Kidney capillary endothelial cell (primary cell): ENCODE measurements at places on chromosomes 12 and 14.

DNA sequence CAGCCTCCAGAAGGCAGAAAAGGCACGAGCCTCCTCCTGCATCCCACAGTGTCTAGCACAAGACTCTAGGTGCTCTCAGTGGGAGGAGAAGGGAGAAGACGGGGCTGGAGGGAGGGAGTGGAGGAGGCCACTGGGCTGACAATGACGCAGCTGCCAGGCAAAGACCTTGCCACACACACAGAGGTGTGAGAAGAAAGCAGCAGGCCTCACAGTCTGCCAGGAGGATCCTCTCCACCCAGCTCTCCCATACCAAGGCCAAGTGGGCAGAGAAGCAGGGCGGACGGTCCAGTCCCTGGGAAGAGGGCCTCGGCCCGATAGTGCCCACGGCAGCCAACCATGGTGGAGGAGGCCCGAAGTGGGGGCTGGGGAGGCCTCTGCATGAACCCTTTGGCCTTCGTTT, 78.9 kb downstream of the NCOR2 start:
- no peak for DNase-seq

DNA sequence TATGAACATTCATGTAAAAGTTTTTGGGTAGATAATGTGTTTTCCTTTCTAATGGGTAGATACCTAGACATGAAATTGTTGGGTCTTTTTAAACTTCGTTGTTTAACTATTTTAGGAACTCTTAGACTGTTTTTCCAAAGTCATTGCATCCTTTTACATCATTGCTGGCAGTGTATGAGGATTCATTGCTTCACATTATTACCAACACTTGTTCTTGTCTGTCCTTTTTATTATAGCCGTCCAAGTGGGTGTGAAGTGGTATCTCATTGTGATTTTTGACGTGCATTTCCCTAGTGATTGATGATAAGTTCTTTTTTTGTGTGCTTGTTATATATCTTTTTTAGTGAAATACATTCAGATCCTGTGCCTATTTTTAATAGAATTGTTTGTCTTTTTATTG, 39.4 kb downstream of the USP15 start:
- no peak for DNase-seq

GRCh38 chr12:1606021-1606622, 11.7 kb upstream of the FBXL14 start:
- peak; percentile 23 for DNase-seq

DNA sequence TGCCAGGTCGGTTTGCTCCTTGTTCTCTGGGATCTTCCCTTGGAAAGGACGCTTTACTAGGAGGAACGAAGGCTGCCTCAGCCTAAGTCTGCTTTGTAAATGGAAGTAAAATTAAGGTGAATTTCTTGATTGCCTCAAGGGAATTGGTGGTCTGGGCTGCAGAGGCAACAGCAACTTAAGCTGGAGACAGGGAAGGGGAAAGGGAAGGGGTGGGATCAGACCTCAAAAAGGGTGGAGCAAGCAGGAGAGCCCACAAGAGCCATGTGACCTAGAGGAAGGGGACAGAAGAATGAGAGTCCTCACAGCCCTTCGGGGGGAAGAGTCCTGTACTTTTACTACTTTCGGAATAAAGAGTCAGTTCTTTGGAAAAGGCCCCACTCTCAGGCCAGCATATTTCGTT, 147.9 kb downstream of the PPM1H start:
- no peak for DNase-seq

DNA sequence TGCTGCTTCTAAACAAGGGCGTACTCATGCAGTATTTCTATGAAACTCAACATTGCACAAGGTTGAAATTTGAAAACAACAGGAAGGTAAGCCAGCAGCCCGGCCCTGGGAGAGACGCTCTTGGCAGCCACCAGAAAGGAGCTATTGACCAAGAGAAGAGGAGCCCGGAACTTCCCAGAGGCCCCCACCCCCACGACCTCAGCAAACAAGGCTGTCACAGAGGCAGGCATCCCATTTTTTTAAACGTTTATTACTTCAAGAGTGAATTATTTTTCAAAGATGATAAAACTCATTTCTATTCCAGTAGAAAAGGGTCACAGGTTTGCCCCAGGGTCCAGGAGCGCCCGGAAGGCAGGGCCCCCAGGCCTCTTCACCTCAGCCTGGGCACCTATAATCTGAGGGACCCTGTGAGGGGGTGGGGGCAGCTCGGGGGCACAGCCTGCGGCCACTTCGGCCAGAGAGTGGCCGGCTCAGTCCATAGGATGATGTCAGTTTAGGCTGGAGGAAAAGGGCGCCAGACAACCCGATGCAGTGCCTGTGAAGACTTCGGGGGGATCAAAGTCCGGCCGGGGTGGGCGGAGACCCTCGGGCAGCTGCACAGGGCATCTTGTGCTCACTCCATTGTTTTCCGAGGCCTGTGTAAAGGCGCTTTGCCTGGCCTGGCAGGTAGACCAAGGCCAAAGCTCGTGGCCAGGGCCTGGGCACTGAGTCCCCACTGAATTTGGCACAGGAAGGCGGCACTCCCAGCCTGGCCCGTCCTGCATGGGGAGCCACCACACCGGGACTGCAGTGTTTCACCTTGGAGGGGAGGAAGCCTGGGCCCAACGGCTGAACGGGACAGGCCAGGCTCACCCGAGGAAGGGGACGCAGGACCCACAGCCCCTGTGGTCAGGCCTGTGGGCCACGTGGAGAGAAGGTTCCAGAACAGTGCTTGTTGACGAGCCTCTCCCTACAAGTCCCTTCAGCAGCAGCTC, 86.0 kb downstream of the SCARB1 start:
- DNase-seq: no peak

GRCh38 chr12:49335955-49336644, 888 bp downstream of the C1QL4 start:
- DNase-seq: no peak

DNA sequence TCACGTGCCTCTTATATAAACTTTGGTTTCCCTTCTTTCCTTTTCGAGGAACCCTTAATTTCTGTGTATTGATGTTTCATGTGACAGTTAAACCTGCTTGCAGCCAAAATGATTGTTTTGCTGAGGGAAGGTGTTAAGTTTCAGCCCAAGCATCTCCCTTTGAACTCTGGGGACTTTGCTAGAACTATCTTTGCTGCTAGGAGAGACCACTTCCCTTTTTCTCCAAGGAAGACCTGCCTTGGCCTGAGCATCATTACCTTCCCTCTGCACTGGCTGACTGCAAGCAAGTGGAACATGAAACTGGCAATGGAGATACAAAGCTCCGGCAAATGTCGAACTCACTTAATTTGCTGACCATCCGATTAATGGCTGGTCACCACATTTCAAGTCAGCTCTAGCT, 192.8 kb downstream of the GRIN2B start:
- no peak for DNase-seq

DNA sequence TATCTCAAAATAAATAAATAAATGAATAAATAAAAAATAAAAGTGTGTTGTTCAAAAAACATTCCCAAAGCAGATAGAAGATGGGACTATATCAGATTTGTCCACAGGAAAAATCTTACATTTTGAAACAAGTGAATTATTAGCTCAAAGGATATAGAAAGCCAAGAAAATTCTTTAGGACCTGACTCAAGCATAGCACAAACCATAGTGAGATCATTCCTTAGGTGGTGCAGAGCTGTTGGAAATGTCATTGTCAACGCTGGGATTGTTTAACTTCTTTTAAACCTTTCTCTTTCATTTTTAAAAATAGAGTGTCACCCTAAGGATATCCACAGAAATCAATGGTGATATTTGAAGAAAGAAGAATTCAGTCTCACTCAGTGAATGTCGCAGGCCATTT, 43.5 kb downstream of the DRAM1 start:
- no peak for DNase-seq

GRCh38 chr14:74474376-74474775, 18.7 kb downstream of the NPC2 start:
- DNase-seq: no peak

- no peak for DNase-seq
Observed at GRCh38 chr12:79406993-79407392, 283.8 kb downstream of the PAWR start.

DNA sequence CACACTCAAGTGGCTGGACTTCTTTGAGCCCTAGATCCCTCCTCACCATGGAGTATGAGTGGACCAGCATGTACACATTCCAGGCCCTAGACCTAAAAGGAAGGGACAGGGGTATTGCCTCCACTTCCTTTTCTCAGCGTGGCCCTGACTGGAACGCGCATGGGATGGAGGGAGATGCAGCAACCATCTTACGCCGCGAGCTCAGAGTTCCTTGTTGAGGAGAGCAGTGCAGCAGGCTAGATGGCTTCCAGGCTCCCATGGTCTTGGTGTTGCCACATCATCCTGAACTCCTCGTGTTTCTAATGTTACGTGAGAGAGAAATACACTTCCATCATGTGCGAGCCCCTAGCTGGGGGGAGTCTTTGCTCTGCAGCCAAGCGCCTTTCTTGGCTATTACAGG, 61.8 kb upstream of the DIO3 start:
- no peak for DNase-seq

DNA sequence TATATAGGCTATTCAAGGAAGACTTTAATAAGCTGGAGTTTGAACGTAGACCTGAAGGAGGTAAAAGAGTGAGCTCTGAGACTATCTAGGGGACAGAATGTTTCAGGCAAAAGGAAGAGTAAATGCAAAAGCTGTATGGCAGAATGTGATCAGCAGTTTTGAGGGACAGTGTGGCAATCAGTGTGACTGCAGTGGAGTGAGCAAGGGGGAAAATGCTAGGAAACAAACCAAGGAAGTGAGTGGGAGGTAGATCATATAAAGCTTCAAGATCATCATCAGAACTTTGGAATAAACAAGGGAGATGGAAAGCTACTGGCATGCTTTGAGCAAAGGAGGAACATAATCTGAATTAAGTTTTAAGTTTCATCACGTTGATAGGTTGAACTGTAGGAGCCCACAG, 67.5 kb upstream of the BTG1 start:
- no peak for DNase-seq

- peak; percentile 25 for DNase-seq
Observed at GRCh38 chr14:72451054-72451972, 442.6 kb downstream of the DPF3 start.

- no peak for DNase-seq
Observed at GRCh38 chr12:97752129-97752528, 289.5 kb downstream of the RMST start.

GRCh38 chr12:21561158-21561557, 35.1 kb downstream of the SPX start:
- DNase-seq: no peak

- no peak for DNase-seq
Observed at GRCh38 chr12:67367843-67368242, 98.7 kb downstream of the CAND1 start.

- DNase-seq: no peak
Observed at GRCh38 chr12:57143454-57143853, 4.0 kb downstream of the LRP1-AS start.

DNA sequence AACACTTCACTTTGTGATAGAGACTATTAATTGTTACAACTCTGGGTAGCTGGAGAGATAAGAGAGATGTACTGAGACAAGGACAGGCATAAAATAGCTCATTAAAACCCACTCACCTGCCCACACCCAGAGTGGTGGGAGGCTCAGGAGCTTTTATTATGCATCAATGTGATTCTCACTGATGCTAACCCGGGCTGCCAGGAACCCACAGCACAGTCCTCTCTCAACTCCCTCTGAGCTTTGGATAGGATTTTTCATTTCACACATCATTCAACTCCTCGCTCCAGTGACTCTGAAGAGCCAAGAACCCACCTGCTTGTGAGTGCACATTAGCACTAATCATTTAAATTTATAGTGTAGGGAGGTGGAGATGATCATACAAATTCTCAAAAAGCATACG, 827.9 kb downstream of the FLRT2 start:
- no peak for DNase-seq

DNA sequence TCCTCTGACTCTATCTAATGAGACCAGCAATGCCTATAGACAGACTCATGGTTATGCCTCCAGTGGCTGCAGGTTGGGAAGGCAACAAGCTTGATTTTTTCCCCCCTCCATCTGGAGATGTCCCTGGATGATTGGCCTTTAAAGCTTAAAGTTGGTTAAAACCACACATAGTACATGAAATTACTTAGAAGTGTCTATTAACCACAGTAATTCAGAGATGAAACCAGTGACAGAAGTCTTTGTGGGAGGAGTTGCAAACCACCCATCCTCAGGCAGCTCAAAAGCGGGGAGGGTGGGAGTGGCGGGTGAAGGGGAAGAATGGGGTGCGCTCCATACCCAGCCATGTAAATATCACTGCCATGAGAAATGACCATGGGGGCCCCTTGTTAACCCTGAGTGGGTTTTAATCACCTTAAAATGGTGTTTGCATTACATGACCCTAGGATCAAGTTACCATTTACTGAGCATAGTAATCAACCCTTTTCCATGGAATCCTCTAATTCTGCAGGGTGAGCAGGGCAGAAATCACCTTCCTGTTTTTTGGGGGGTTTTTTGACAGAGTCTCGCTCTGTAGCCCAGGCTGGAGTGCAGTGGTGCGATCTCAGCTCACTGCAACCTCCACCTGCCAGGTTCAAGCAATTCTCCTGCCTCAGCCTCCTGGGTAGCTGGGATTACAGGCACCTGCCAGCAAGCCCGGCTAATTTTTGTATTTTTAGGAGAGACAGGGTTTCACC, 133.5 kb downstream of the FOXN3 start:
- DNase-seq: no peak

DNA sequence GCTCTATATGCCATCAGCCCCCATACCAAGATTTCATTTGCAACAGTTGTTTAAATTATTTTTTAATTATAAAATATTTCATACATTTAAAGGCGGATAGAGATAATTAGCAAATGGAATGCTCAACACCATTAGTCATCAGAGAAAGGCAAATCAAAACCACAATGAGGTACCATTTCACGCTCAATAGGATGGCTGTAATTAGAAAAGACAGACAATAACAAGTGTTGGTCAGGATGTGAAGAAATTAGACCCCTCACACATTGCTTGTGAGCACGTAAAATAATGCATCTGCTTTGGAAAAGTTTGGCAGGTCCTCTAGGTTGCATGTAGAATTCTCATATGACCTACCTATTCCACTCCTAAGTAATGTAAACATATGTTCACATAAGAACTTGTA, 35.3 kb upstream of the EPS8 start:
- no peak for DNase-seq

DNA sequence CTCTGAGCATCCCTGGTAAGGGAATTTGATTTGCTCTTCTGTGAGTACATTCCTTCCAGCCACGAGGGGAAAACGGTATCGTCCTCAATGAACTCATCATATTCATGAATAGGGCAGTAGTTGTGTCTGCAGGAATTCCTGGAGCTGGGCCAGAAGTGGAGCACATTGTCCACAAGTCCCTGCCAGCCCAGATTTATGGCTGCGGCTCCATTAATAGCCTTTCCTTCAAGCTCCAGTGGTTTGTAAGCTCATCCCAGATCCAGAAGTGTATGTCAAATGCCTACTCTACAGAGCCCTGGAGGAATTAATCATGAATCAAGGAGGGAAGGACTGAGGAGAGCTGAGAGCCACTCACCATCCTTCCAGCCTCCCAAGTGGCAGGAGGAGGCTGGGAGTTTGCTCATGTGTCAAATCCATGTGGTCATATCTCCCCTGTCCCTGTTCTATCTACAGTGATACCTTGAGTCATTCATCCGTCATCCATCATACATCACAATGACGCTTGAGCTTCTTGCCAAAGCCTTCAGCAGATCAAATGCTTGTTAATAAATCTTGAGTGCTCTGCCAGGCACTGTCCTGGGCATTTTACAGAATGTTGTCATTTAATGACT, 65.5 kb downstream of the SVOP start:
- no peak for DNase-seq
